Dermis microvascular lymphatic vessel endothelial cell (primary cell): ENCODE measurements at places on chromosomes 5 and 9. TPM values are rescaled to one million over a fixed set of nuclear protein-coding genes. Genes with fewer than 3 reads are reported as not detected.

Gene C5orf46
- total RNA-seq, result not detected in 2 replicates

Gene NUTM2F
- total RNA-seq, result not detected in 2 replicates

Gene CCDC171
- total RNA-seq, result 0.25 and 0.26 TPM in 2 replicates

Gene DAB2IP
- total RNA-seq, result 15.3 and 25.4 TPM in 2 replicates

GRCh38 chr5:169871826-169872490, 108.3 kb downstream of the INSYN2B start:
- no peak for DNase-seq

DNA sequence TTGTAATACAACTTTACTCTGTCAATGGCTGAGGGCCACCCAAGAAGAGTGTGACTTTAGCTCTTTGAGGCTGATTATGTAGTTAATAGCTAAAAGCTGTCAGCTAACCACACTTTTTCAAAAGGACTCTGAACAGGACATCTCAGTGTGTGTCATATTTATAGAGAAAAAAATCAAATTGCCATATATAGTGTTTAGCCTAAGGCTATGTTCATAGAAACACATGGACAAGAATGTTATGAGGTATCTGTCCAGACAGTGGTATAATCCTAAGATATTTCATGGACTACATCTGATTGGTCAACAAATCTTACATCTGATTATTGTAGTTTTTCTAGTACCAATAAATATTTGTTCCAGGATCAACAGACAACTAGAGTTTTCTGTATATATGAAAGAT, 42.1 kb upstream of the CDH18 start:
- DNase-seq, result no peak

DNA sequence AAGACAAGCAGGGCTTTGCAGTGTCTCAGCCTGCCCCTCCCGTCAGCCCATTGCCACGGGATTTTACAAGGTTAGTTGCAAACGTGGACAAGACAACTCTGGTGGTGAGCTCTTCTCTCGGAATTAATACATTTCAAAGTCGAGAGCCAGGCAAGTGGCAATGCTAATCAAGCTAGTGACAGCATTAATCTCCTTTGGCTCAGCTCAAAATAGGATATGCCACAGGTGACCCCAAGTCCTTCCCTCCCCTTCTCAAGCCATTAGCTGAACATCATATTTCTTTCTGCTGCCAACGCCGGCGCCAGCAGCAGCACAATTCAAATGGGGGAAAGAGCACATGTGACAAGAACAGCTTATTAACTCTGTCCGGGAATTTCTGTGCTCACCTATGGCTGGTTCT, 190.1 kb downstream of the ATPSCKMT start:
- no peak for DNase-seq

GRCh38 chr9:70362952-70363351, 51.5 kb downstream of the KLF9 start:
- DNase-seq, result no peak

GRCh38 chr9:118521261-118521660, 817.1 kb downstream of the TLR4 start:
- DNase-seq, result no peak

DNA sequence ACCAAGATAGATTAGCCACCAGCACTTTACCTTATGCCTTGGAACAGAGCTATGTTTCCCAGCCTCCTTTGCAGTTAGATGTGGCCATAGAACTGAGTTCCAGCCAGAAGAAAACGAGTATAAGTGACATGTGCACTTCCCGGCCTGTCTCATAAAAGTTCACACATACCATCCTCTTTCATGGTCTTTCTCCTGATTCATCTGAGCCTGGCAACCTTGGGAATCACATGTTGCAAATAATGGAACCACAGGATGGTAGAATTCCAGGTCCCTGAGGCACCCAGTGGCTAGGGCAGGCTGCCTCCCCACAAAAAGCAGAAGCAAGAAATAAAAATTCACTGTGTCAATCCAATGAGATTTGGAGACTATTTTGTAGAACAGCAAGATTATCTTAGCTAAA, 128.1 kb downstream of the PDE4D start:
- no peak for DNase-seq
